NCI-H1092 (cell line): ENCODE measurements at places on chromosomes 4 and X.

DNA sequence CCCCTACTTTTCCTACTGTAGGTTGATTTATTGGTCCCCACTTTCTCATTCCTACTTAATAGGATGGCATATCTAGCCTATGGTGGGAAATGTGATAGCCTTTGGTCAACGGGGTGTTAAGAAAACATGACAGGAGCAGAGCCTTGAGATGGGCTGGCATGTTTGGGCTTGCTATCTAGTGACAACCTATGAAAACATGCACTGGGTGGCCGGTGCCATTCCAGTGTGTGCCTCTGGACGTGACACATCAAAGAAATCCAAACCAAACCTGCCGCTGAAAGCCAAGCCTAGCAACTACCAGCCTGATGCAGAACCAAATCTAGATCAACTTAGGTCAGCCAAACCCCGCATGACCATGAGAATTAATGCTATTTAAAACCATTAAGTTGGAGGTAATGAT lies 317.6 kb downstream of the DMD start:
- no peak for DNase-seq

GRCh38 chr4:158535130-158535614 lies 13.5 kb downstream of the RXFP1 start:
- DNase-seq = no peak

DNA sequence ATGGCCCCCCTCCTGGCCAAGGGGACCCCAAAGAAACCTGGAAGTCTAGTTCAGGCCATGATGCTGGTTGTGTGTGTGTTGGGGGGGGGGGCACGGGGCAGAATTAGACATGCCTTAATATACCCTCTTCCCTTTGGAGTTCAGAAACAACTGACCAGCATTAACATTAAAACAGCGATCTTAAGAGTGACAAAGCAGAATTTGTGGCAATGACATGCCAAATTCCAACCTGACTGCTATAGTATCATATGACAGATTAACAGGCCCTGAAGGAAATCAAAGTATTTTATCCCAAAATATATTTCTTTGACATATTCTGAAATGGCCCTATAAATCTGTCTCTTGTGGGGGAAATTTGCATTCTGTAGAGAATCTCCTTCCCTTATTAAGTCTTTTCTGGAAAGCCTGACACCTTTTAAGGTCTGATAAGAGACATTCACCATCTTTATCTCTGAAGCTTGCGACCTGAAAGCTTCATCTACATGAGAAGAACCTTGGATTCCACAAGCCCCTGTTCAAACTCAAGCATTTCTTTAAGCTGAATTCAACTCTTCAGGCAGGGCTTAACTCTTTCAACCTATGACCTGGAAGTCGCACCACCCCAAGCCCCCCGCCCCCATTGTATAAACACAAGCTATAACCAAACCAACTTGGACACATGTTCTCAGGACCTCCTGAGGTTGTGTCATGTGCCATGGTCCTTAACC lies 40.2 kb downstream of the ABCB7 start:
- no peak for DNase-seq

- DNase-seq = no peak
Observed at GRCh38 chr4:94715726-94716125, 42.0 kb upstream of the BMPR1B start.

- no peak for DNase-seq
Observed at GRCh38 chr4:88765729-88766128, 68.1 kb upstream of the NAP1L5 start.

- DNase-seq = no peak
Observed at GRCh38 chr4:13088726-13089658, 395.1 kb downstream of the RAB28 start.

- DNase-seq = no peak
Observed at GRCh38 chrX:1673337-1673736, 58.5 kb downstream of the ASMT start.

GRCh38 chr4:107683873-107684272 lies 36.2 kb downstream of the PAPSS1 start:
- no peak for DNase-seq

GRCh38 chr4:36142504-36142903 lies 101.8 kb downstream of the ARAP2 start:
- DNase-seq = no peak

GRCh38 chr4:96642490-96642889 lies 802.6 kb downstream of the PDHA2 start:
- no peak for DNase-seq
